ENCODE measurements at places on chromosomes 2 and 18.

DNA sequence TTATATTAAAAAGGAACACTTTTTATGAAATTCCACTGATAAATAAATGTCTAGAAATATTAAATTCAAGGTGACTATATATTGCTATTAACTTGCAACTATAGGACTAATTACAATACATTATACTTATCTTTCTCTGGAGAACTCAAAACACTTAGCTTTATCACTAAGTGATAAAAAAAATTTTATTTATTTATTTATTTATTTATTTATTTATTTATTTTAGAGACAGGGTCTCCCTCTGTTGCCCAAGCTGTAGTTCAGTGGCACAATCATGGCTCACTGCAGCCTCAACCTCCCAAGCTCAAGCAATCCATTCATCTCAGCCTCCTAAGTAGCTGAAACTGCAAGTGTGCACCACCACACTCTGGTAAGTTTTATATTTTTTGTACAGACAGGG, 451.1 kb downstream of the DSC3 start:
- DNase-seq: no peak

DNA sequence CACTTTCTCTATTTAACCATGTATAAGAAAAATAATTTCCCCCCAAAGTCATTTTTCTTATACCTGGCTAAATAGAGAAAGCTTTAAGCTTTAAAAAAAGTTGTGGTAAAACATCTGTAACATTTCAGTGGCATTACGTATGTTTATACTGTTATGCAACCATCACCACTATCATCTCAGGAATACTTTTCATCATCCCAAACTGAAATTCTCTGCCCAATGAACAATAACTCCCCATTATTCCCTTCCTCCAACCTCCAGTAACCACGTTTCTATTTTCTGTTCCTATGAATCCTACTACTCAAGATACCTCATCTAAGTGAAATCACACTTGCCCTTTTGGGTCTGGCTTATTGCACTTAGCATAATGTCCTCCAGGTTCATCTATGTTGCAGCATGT, 1.7 kb upstream of the SLC3A1 start:
- DNase-seq: no peak

DNA sequence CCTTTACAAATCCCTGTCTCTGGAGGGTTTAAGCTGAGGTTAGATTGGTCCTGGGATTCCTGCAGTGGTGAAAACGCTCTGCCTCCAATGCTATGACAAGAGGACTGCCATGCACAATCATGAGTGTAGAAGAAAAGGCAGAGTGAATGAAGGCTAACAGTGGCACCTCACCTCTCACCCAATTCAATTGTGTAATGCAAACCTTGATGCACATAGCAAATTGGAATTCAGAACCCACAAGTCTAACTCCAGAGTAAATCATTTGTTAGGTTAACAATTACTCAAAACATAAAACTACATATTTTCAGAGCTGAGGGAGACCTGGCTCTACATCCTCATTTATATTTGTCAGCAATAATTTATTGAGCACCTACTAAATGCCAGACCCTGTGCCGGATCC, 1.8 kb downstream of the TGFBRAP1 start:
- DNase-seq: no peak

DNA sequence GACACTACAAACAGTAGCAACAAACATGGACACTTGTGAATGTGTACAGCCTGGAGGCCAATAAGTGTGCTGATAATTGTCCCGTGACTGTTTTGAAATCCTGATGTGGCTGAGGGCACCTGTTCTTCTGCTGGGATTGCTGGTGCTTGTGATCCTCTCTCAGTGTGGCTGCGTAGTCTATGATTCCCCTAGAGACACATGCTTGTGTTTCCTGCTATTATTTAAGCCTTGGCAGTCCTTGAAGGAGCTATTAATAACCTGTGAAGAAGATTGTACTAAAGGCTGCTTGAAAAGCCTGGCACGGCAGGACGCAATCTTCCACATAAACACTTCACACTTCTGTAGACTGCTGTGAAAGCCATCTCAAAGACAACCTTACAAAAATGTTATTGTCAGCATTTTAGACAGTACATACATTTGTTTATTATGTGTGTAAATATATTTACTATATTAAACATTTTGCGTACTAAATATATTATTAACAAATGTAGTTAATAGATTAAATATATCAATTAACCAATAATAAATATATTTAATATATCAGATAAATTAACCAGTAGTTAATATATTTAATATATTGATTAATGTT, 71.4 kb downstream of the GALR1 start:
- no peak for DNase-seq

DNA sequence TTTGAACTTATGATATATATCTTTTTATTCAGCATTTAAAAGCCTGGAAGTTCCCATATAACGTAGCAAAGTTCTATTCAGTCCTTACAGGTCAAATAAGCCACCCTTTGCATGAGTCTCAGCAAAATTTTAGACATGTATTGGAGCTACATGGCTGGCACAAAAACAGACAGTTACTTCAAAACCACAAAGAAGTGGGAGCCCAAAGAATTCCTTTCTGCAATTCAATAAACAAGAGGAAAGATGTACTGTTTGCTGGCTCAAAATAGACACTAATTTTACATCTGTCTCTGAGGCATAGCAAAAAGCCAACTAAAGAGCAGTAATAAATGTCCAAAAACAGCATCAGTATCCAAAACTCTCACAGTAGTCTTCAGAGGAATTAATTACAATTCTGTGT, 87.0 kb downstream of the ZEB2 start:
- DNase-seq: no peak

DNA sequence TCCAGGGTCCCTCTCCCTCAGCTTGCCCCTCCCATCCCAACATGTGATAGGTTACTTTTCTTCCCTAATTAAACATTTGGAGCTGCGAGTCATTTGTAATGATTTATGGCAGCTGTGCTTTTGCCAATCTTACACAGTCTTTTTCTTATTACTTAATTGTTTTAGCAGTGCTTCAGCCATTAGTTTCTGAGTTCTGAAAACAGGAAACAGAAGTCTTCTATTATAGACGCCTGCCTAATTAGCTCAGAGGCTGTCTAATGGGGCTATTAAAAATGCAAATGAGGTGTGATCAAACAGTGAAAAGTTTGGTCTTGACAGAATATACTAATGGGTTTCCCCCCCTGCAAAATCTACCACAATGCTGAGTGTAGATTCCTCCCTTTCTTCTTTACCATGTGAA, 388.3 kb upstream of the CELF4 start:
- no peak for DNase-seq

DNA sequence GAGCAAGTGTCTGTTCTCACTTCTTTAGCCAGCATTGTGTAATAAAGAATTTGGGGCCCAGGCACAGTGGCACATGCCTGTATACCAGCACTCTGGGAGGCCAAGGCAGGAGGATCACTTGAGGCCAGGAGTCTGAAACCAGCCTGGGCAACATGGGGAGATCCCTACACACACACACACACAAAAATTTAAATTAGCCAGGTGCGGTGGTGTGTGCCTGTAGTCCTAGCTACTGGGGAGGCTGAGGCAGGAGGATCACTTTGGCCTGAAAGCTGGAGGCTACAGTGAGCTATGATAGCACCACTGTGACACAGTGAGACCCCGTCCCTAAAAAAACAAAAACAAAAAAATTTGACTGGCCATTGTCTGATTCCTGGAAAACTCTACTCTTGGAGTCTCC, 8.3 kb downstream of the REV1 start:
- DNase-seq: no peak

DNA sequence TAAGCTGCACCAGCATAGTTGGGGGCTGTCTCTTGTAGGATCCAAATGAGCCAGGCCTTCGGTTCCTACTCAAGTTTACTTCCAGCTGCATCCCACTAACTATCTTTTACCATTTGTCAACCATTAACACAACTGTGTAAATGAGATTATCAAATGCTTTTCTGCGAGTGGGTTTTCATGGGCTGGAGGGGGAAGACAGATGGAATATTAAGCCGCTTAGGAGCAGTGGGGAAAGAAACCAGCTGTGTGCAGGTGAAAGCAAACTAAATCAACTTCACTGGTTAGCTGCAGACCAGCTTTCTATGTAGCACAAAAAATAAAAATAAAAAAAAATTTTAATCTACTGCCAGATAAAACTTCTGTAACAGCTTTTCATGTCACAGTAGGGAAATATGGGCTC, 307.3 kb upstream of the FBXO11 start:
- DNase-seq: no peak

DNA sequence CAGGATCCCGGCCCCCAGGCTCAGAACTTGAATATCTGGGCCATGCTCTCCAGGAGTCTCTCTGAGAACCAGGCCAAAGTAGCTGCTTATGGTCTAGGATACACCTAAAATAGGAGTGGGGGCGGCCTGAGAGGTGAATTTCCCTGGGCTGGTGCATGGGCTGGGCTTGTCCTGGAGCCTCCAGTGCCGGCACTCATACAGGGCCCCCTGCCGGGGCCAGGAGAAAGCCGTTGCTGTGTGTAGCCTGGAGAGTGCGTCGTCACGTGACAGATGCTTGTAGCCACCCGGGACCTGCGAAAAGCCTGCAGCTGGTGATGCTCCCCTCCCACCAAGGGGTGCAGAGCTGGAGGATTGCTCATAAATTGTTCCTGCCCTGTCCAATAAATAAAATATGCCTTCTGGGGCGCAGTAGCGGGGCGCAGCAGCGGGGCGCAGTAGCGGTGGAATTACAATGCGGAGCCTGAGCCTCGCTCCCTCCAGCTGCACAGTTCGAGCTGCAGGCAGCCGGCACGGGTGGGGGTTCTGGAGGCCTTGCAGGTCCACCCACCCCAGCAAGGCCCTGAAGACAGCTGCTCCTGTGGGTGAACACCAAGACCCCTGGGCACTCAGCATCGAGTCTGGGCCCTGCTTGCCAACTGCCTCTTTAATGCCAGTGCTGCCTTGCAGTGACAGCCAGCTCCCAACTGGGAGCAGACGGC, 289.9 kb downstream of the NDUFA10 start:
- no peak for DNase-seq

DNA sequence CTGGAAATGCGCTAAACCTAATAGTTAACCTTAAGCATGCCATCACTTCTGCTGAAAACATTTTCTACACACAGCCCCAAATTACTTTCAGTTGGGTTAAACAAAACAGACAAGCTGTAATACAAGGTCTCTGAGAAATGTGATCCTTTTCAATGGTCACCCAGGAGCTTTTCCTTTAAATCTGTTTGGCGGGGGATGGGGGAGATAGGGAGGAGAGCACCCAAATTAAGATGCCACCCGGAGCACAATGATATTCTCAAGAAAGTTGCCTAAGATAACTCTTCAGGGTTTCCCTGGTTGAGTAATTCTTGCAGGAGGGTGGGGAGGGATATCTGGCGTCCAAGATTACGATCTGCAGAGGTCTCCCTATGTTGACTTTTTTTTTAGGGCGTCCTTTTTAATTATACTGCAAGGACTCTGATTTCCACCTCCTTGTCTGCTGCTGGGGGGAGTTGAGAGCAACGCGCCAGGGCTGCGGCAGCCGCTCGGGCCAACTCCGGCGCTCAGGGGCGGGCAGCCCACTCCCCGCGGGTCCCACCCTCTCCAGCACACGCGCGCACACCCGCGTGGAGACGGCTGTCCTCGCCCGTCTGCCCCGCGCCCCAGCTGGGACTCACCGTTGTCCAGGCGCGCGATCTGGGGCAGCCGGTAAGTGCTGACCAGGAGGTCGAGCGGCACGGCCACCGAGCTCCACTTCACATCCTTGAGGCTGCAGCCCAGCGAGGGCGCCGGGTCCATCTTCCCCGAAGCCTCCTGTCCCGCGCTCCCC, 807 bp downstream of the GAREM1 start:
- DNase-seq: peak; percentile 18

- DNase-seq: no peak
Measured at GRCh38 chr2:138720035-138720838, 60.0 kb downstream of the NXPH2 start.

- DNase-seq: no peak
Measured at GRCh38 chr2:112829101-112829960, 7.2 kb downstream of the IL1B start.

DNA sequence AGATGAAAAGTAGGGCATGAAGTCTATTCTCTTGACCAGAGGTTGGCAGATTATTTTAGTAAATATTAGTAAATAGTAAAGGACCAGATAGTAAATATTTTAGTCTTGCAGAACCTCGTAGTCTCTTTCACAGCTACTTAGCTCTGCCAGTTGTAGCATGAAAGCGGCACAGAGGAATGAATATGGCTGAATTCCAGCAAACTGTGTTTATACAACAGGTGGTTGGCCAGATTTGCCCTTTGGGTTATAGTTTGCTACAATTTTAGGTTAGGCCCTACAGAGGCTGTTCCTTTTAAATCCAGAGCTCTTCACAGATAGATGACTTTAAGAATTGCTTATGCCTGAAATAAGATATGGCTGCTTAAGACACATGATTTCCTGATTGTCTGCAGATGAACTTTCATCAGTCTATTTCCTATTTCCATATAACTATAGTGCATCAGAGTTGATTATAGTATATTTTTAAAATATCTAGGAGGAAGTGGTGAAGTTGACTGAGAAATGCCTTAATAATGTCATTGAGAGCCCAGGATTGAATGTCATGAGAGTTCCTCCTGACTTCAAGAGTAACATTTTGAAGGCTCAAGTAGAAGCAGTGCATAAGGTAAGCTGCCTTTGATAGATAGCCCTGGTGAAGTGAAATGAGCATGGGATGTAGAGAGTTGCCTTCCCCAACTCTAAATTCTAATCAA, 80.5 kb downstream of the TMEM185B start:
- no peak for DNase-seq

DNA sequence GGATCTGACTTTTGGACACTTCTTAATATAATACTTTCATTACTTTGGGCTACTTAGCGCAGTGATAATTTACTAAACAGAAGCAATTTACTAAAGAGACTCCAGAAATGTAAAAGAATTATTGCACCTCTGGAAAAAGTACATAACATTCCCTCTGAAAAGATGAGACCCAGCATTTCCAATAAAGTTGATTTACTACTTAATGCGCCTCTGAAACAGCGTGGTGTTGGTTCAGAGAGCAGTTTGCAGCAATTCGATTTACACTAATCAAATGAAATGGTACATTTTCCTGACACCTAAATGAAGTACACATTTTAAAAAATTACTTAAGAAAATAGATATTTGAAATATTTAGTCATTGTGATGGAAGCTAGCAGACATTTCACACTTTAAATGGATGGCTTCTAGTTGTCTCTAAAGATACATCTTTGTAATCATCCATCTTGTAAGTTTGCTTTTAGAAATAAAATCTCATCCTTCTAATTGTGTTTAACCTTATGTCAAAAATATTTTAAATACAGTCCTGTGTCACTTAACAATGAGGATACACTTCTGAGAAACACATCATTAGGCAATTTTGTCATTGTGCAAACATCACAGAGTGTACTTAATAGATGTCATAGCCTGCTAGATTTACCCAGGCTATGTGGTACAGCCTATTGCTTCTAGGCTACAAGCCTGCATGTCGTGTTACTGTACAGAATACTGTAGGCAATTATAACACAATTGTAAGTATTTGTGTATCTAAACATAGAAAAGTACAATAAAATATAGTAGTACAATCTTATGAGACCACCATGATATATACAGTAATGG, 284.6 kb upstream of the UBE2E3 start:
- DNase-seq: no peak

GRCh38 chr2:121897335-121897970, 142.0 kb downstream of the TSN start:
- no peak for DNase-seq

GRCh38 chr18:67590571-67591141, 74.1 kb upstream of the DSEL start:
- DNase-seq: no peak

Measured in activated CD4-positive, alpha-beta memory T cell treated with anti-CD3 and anti-CD28 coated beads, Interleukin-2, amount 10 ng/mL, durations not matched to agents 7 days and 5 days (primary cell).